Activated T-cell treated with anti-CD3 and anti-CD28 coated beads for 24 hours (primary cell): ENCODE measurements at places on chromosomes 4 and X.

DNA sequence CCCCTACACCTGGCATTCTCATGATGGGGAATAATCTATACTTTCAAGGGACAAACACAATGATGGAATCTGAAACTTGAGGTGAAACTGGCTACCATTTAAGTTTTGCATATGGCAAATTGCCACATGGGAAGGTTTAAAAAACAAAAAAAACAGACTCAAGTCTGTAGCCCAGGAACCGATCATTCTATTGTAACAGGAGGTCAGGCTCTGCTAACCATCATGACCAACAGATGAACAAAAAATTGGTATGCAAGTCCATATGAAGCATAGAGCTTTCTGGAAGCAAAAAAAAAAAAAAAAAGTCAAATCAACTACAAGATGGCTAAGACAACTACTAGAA is 594.3 kb upstream of the DIPK2B start:
- DNase-seq, result no peak

DNA sequence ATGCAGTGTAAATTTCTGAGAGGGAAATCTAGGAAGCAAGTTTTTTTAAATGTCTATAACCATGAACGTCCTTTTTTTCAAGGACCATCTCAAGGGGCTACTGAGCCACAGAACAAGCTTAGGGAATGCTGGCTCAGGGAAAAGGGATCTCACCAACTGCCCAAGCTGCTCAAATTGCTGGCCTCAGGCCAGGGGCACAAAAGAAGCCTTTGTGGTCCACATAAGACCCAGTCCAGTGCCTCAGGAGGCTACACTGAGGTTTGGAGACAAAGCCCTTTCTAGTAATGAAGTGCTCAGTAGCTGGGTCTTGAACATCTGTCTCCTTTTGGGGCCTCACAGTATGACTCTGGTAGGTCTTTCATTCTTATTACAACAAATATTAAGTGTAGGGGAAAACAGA is 305.5 kb downstream of the RAB28 start:
- no peak for DNase-seq

- DNase-seq, result no peak
Measured at GRCh38 chr4:183362916-183363542, 40.8 kb upstream of the CLDN24 start.

DNA sequence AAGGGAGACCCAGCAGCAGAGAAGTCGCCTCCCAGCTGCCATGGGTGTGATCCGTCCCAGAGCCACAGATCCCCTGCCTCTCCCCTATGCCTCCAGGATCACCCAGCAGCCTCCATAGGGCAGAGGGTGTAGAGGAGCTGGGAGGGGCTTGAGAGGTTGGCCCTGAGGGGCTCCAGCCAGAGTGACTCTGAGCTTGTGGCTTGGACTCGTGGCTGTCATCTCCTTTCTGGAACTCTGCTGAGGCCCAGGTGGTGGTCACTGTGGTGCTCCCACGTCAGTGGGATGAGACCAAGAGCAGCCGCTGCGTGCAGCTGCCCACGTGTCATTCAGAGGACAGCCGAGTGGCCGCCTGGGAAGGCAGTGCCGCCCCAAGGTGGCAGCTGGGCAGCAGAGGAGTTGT is 4.2 kb downstream of the TACC3 start:
- no peak for DNase-seq

- no peak for DNase-seq
Measured at GRCh38 chrX:19956923-19957322, 33.9 kb downstream of the BCLAF3 start.

DNA sequence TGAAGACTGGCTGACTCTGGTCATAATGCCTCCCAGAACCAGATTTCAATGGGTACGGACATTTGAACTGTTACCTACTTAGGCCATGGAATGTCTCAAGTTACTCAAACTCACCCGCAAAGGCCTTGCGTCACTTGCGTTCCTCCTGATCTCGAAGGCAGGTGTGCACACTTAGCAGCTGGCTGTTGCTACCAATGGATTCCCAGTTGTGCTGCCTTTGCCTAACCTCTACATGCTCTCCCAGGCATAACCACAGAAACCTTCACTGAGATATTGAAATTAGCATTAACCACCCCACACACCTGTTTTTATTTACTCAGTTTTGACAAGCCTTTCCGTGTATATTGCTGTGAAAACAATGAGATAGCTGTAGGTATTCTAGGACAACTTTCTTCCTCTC is 2.8 kb downstream of the ERVMER34-1 start:
- DNase-seq, result no peak

GRCh38 chr4:88275949-88276515 is 8.3 kb downstream of the PPM1K start:
- no peak for DNase-seq
